DMS153 (cell line): ENCODE measurements at places on chromosomes 6 and 20.

DNA sequence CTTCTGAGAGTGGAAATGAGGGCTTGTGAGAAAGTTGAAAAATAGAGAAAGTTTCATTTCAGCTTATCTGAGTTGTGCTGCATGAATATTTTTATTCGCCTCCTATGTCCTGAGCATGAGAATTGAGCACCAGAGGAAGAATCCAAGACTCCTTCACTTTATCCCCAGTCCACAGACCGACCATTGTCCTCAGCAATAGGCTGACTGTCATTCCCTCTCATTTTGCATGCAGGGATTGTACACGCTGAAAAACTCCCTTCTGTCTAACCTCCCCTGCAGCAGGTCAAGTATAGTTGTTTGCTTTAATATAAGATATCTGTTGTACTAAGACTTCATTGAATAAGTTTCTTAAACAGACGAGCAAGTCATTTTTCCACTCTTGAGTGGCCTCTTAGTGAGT, 437.6 kb downstream of the PRKN start:
- DNase-seq: no peak

- no peak for DNase-seq
Observed at GRCh38 chr20:37856932-37857660, 45.8 kb upstream of the VSTM2L start.

DNA sequence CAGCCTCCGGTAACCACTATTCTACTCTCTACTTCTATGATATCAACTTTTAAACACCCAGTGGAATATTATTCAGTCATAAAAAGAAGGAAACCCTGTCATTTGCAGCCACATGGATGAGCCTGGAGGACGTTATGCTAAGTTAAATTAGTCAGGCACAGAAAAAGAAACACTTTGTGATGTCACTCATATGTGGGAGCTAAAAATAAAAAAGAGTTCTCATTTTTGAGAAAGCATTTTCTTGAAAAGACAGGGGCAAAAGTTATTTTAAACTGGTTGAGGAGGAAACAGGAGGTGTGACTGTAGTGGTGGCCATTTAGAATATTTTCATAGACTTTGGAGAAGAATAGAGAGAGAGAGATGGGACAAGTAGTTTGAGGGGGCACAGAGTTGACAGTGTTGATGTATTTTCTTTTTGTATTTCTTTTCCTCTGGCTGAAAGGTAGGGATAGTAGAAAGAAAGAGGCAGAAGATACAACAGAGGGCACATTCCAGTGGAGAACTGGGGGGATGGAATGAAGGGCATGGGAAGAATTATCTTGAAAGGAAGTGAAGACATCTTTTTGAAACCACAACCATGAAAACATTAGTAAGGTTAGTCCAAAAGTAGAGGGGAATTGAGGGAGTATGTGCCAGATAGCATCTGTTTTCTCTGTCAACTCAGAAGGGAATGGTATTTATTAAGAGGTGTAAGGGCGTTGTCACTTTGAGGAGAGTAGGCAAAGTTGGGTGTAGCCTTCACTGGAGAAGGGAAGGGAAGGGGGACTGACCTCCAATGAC, 181.3 kb upstream of the GMDS start:
- no peak for DNase-seq

DNA sequence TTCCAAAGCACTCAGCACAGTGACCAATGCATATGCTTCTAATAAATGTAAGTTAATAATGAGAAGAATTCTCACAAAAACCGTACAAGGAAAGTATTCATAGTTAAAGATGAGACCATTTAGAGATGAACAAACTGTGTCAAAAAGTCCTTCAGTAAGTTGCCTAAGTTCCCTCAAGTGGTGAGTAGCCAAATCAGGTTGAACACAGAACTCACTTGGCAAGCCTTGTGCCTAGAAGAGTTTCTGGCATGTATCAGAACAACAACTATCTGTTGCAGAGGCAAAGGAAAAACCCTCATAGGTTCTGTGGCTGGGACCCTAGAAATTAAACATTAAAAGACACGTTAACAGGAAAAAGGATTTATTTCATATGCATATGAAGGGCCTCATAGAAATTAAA, 129.6 kb upstream of the DOK5 start:
- DNase-seq: no peak

GRCh38 chr20:20743511-20744169, 31.2 kb upstream of the RALGAPA2 start:
- peak; percentile 88 for DNase-seq

GRCh38 chr20:32483351-32484224, 101.5 kb downstream of the NOL4L start:
- DNase-seq: peak; percentile 49

GRCh38 chr20:10430000-10430466, 4.0 kb downstream of the MKKS start:
- no peak for DNase-seq

GRCh38 chr6:41455410-41455809, 90.8 kb upstream of the FOXP4 start:
- no peak for DNase-seq
